ENCODE measurements at places on chromosomes 3 and 15.

- no peak for DNase-seq
Observed at GRCh38 chr15:40845511-40846284, 1.9 kb downstream of the SPINT1 start.

- peak; percentile 98 for DNase-seq
Observed at GRCh38 chr15:33126559-33127290, 67.8 kb downstream of the FMN1 start.

DNA sequence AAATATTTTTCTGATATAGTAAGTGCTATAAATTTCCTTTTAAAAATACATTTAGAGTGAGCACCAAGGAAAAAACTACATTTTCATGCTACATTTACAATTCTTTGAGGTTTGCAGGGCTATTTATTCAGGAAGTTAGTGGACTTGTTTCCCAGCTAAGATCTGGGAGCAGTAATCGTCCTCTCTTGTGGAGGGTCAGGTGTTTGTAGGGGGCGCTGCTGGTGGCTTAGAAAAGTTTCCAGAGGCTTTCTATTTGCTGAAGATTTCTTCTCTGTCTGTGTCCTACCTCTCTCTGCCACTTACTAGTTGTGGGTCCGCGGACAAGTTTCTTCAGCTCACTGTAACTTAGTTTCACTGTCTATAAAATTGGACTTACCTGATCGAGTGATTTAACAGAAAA lies 163.9 kb downstream of the PEX5L start:
- no peak for DNase-seq

GRCh38 chr15:40891138-40891537 lies 3.1 kb upstream of the VPS18 start:
- no peak for DNase-seq

DNA sequence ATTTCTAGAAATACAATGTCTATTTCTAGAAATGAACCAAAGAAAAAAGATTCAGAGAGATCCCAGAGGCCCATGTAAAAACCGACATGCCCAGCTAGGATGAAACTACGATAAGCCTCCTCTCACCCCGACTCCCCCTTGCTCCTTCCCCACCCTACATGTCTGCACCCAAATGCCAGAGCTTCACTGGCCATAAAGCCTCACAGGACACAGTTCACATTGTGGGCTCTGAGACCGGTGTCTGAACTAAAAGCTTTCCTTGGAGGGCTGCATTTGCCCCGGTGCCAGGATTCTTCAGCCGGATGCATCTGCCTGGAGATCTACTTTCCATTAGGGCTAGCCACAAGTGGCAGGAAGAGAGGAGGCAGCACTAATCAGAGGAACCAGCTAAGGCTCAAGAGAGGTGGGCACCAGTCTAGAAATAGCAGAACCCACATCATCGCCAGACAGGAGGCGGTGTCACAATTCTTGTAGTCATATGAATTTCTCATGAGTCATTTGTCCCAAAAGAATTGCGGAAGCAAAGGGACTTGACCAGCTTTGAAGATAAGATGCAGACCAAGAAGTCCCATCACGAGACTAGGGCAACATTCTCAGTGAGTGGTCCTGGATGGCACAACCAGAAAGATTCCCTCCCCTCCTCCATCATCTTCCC lies 353.6 kb downstream of the NTRK3 start:
- no peak for DNase-seq

- no peak for DNase-seq
Observed at GRCh38 chr15:78922527-78922926, 22.3 kb downstream of the CTSH start.

- no peak for DNase-seq
Observed at GRCh38 chr15:25243800-25244097, 195.1 kb downstream of the UBE3A start.

- no peak for DNase-seq
Observed at GRCh38 chr3:167843481-167843880, 108.0 kb downstream of the SERPINI1 start.

DNA sequence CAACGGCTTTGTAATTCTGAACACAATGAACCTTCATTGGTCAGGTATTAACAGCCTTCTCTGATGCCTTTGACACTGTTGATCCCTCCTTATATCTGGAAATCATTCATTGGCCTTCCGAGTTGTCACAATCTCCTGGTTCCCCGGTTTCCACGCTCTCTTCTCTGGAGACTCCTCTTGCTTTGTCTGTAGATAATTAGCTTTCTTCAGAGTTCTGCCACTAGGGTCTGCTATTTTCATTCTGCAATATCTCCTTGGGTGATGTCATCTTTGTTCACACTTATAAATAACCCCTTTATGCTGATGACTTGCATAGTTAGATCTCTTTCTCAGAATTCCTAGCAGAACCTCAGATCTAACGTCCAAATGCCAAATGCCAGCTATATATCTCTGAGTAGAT lies 583.8 kb upstream of the ZNF717 start:
- DNase-seq, result peak; percentile 48

DNA sequence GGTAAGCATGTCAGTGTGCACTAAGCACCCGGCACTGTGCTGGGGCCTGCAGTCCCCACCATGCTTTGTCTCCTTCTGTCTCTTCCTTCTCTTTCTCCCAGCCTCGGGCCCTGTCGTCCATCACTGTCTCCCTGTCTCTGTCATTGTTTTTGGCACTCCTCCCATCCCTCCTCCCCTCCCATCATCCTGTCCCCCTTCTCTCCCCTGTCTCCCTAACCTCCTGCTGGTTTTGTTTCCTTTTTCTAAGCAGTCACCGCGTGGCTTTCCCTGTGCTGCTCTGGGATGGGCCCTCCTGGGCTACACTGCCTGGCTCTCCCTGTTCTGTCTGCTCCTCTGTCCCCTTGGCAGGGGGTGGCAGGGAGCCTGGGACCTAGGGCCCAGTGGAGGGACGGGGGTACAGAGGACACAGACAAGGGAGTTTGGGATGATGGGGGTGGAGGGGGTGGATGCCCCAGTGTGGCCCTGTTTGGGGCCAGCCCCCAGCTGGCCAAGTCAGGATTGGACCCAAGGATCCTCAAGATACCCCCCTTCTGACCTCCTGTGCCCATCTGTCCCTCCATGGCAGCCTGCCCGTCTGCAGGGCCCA lies 5.7 kb downstream of the CHST13 start:
- DNase-seq, result no peak

DNA sequence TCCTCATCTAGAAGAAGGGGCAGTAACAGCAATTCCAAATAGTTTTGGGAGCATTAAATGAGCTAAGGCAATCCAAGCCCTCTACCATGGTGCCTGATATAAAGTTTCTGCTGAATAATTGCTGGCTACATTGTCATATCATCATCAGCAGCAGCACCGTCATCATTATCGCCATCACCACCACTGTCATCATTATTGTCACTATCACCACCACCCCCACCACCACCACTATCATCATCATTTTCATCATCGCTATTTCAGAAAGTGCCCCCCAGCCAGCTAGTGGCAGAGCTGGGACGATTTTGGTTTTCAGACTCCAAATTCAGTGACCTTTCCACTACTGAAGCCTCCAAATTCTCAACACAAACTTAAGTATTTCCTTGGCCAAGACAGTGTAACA lies 15.0 kb downstream of the XCR1 start:
- DNase-seq, result no peak

DNA sequence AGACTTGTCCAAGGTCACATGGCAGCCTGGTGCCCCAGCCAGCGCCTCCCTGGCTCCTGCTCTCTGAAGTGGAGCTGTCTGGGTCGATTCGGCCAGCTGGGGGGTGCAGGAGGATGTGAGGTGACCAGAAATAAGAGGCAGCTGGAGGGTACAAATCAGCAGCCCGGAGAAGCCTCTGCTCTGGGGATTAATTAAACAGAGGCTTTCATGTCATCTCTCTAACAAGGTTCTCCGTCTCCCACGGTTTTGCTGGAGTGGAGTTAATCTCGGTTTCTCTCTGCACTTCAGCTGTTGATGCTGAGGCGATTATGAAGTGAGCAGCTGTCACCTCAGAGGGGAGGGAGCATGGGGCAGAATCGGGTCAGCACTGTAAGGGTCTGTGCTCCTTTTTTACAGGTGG lies 236.8 kb downstream of the TLE3 start:
- DNase-seq, result no peak

GRCh38 chr3:32698506-32698905 lies 13.5 kb downstream of the CNOT10 start:
- DNase-seq, result no peak

DNA sequence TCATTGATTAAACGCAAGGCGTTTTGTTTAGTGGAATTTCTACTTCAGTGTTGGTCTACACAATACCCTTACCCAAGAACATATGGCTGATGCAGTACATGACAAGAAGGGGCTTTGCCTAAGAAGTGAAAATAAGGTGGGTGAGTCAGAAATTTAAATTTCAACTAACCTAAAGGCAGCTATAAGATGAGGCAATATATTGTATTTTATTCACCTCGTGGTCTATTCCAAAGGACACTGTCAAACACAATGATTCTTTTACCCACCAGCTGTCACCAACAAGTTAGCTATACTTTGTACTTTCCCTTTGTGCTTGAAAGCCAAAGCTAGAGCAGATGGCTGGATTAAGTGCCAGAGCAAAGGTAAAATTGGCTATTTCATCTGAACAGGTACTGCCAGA lies 10.9 kb upstream of the SETMAR start:
- DNase-seq, result no peak

GRCh38 chr3:25212736-25213135 lies 215.3 kb upstream of the RARB start:
- no peak for DNase-seq

DNA sequence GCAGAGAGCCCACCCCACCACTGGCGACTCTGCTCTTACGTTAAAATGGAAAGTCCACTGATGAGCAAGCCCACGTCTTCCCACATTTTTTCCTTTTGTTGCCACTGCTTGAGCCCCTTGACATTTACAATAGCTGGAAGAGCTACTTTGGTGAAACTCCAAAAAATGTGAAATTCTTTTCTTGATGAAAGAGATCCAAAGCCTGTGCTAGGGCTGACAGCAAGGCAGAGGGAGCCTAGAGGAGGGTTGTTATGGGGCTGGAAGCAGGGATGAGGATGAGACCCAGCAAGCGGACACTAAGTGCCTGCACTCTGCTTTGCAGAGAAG lies 97.1 kb downstream of the CEMIP start:
- DNase-seq, result no peak

- no peak for DNase-seq
Observed at GRCh38 chr3:160403028-160403545, 3.6 kb downstream of the SMC4 start.

- peak; percentile 84 for DNase-seq
Observed at GRCh38 chr15:62739082-62739481, 303.5 kb upstream of the TPM1 start.

GRCh38 chr3:7766530-7766929 lies 735.1 kb upstream of the LMCD1 start:
- DNase-seq, result no peak

GRCh38 chr3:56855856-56856512 lies 54.2 kb upstream of the ARHGEF3 start:
- peak; percentile 49 for DNase-seq

- no peak for DNase-seq
Observed at GRCh38 chr15:78679089-78679511, 38.1 kb upstream of the CHRNB4 start.

DNA sequence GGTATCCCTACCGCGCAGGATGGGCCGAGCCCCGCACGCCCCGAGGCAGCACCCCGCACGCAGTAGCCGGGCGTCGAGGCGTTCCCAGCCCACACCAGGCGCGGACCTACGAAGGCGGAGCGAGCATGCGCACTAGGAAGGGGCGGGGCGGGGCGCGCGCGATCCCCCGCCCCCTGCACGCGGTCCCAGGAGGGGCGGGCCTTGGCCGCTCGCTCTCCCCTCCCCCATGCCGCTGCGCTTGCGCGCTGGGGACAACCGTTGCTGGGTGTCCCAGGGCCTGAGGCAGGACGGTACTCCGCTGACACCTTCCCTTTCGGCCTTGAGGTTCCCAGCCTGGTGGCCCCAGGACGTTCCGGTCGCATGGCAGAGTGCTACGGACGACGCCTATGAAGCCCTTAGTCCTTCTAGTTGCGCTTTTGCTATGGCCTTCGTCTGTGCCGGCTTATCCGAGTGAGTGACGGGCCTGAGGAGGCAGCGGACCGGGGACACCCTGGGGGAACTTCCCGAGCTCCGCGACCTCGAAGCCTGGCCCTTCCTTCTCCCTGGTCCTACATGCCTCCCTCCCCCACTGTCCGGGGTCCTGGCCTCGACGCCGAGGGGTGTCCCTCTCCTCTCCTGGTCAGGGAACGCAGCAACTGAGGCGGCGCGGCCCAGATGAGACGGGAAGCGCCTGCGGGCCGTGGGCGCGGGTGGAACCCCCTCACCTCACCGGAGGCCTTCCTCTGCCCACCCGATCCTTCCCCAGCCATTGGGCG lies at the start of gene SPESP1:
SPESP1 (plus strand) TSS at position 258 of the 755 bp plus-strand sequence; CDS start at position 387, 129 bp downstream.
- DNase-seq, result peak; percentile 76

GRCh38 chr3:132311841-132312240 lies 5.4 kb upstream of the ACP3 start:
- peak; percentile 63 for DNase-seq

DNA sequence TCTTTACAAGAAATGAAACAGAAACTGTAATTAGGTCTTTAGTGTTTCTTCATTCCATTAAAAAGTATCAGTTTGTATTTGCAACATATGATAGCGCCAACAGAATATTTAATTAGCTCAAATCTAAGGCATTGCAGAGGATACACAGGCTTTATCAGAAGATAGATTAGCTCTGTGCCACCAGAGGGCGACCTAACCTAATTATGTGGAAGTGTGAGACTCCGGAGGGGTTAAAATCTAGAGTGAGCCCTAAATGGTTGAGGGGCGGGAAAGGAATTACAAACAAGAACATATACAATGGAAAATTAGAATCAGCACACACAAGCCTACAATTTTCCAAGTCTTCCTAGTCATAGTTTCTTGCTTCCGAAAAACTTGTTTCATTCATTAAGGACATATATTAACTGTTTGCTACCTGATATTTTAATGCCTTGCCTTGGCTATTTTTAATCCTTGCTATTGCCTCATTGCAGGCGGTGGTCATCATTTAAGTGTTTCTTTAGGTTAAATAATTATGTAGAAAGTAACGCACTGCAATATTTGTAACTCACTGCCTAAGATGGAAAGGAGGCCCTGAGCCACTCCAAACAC lies 18.0 kb upstream of the RYR3 start:
- DNase-seq, result peak; percentile 58

GRCh38 chr3:189508784-189509501 lies 122.2 kb upstream of the TP63 start:
- no peak for DNase-seq

- DNase-seq, result no peak
Observed at GRCh38 chr15:25171111-25171811, 216.5 kb downstream of the SNRPN start.

DNA sequence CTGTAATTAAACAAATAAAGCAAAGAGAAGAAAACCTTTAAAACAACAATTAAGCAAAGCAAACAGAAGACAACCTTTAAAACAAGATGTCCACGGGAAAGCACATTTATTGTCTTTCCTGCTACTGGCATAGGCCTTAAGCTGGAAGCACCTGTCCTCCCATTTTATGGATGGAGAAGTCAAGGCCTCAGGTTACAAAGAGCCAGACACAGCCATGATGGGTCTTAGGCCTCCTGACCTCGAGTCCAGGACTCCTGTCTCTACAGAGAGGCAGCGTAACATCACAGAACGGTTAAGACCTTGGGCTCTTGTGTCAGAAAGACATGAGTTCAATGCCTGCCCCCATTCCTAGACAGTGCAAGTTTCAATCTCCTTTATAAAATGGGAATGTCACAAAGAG lies 54.7 kb upstream of the INSYN1 start:
- no peak for DNase-seq

Data from fibroblast of skin of right biceps (primary cell).